Suppressor macrophage (primary cell): ENCODE measurements at places on chromosomes 3 and 15.

DNA sequence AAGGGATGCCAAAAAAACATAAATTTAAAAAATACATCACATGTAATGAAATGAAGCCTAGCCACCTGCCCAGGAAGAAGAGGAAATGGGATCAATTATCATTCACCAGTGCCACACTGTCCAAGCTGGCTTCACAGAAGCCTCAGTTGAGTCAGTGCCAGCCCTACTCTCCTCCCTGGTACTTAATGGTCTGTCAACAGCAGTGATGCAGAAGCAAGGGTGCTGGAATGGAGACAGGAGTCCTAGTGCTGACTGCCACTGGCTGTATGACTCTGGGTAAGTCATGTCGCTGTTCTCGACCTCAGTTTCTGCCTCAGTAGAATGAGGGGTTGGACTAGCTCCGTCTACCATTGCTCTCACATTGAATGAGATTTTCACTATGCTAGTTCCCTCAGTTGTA lies 78.5 kb upstream of the LARS2 start:
- no peak for DNase-seq

DNA sequence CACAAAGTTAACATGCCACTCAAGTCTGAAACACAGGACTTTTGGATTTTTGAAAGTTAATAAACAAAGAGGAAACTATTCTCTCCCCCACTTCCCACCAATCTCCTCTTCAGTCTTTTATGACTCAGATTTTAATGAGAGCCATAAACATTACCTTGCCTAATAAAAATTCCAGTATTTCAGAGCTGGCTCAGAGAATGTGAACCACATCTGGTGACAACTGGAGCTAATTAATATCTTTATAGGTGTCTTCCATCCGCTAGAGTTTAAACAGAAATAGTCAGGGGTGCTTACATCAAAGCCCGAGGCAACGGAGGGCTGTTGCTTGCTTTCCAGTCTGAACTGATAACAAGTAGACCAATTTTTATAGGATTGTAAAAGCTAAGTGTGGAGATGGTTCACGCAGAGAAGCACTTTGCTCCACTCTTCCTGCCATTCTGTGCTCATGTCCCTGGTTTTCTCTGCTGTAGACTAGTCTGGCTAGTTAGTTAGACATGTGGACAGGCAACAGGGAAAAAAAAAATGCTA lies 363.6 kb downstream of the NR2F2 start:
- no peak for DNase-seq

DNA sequence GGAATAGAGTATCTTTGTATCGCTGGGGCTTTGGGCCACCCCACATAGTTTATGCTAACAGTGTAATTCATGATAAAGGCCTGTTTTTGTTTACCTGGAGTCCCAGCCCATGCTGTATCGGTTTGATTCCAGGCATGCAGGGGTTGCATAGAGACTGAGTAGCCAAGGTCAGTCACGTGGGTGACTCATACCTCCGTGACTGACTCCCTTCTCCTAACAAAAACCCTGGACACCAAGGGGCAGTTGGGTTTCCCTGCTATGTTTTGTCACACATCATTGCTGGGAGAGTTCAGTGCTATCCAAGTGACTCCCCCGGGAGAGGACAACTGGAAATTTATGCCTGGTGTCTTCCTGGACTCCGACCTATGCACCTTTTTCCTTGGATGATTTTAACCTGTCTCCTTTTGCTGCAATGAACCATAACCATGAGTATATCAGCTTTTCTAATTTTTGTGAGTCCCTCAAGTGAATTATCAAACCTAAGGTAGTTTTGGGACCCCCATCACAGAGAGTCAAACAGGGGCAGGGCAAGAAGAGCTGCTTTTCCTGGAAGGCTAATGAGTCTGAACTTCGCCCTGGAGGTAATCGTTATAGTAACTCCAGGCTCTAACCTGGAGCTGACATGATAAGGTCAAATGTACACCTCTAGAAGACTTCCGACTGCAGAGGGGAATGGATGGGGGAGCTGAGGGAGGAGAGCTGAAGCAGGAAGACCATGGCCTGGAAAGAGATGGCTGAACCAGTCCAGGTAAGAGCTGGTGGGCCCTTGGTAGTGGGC lies 57.0 kb downstream of the SRGAP3 start:
- no peak for DNase-seq

- no peak for DNase-seq
Measured at GRCh38 chr3:139455855-139456254, 20.5 kb downstream of the RBP2 start.

GRCh38 chr3:172323894-172324610 lies 124.2 kb downstream of the GHSR start:
- DNase-seq: no peak

DNA sequence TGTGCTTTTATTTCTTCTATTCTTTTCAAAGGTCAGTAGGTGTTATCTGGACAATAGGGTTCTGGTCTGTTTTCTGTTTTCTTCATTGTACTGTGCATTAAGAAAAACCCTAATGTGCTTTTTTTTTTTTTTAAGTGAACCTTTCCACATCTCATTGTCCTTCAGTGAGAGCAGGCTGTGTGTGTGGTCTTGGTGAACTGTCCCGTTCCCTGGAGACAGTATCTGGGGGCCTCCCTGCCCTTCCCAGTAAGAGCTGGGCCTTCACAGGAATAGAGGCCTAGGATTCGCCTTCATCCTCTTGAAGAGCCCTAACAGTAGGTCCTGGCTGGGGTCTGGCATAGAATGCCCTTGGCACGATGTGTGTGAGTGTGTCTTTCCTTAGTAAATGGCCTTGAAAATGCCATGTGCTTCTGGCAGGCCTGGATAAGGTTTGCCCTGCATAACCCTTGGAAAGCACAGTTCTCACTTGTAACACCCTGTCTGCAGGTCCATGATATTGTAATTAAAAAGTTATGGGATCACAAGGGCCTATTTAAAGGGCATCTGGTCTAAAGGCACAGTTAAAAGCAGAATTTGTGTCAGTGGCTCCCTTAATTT lies 81.2 kb downstream of the IGF1R start:
- DNase-seq: no peak

GRCh38 chr3:57958642-57959422 lies 49.4 kb upstream of the FLNB start:
- peak; percentile 68 for DNase-seq

- DNase-seq: no peak
Measured at GRCh38 chr15:67126551-67127330, 61.3 kb downstream of the SMAD3 start.

- no peak for DNase-seq
Measured at GRCh38 chr3:128313935-128314334, 152.8 kb downstream of the DNAJB8 start.

DNA sequence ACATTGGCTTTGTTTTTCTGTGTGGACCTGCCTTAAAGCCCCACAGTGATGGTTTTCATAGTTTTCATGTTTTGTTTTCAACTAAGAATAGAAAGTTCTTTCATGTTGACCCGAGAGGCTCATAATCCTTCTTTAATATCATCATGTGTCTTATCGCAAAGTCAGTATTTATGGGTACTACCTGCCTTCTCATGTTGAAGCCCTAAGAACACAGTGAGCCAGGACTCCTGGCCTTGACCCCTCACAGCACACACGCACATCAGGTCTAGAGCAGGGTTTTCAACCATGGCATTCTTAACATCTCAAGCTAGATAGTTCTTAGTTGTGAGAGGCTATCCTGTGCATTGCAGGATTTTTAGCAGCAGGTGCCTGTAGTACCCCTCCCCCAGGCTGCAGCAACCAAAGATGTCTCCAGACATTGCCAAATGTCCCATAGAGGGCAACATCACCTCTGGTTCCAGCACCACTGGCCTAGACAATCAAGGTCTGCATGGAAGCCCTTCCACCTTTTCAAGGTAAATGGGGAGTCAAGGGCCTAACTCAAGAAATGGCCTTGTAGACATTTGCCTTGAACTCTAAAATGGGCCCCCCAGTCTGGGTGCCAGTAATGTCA lies 118.3 kb downstream of the MTHFS start:
- no peak for DNase-seq

DNA sequence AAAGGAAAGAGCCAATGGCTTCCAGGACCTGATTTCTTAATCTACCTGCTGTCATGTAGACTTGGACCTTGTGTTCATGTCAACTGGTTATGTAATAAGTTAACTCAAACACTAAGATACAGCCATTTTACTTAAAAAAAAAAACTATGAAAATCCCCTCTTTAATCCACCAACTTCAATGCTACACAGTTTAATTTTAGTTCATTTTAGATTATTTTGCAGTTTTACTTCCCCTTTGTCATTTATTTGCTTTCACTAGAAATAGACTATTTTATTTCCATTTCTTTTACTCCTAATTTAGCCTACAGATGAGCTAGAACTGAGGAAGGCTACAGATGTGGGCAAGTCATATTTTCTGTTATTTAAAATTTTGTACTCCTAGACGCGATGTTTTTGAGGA lies 10.7 kb upstream of the DNAJC13 start:
- peak; percentile 15 for DNase-seq

DNA sequence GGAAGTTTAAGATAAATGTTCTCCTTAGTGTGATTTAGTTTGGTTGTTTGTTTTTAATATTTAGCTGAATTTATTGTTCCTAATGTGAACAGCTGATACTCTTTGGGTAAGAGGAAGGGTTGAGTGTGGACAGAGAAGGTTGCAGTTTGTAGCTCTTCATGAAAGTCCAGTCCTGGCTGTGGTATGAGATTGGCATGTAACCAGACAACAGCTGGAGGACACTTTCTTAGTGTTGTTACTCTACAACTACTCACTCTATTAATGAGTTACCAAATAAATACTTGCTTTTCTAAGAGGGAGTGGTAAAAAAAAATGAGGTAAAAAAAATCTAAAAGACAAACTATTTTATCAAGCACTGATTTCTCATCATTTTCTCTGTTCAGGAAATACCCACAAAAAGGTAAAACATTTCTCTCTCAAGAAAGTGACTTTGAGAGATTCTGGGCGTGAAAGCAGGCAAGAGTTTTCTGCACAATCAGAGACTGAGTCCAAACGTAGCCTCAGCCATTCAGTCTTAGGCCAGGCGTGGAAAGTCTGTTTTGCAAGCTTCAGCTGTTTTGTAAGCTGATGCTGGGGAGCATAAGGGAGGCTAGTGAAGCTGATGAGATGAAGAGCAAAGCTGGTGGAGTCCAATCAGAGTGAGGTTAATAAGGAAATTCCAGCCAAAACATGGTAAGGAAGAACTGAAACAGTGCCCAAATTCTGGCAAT lies 138.5 kb upstream of the ARPP21 start:
- DNase-seq: no peak

GRCh38 chr3:38257583-38257982 lies 8.0 kb upstream of the SLC22A13 start:
- no peak for DNase-seq

- peak; percentile 2 for DNase-seq
Measured at GRCh38 chr3:171614318-171614921, 154.2 kb upstream of the TNIK start.
